Foreskin keratinocyte (primary cell): ENCODE measurements at places on chromosomes 3 and 15.

DNA sequence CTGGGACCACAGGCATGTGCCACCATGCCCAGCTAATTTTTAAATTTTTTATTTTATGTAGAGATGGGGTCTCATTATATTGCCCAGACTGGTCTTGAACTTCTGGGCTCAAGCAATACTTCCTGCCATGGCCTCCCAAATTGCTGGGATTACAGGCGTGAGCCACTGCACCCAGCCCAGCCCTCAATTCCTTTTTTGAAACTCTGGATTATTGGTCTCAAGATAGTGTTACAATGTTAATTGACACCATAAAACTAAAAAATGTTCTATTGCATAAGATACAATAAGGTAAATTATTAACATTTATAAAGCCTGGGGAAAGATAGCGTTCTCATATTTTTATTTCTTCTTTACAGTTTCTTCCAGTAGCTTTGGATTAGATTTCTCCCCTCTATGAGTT, 3.9 kb upstream of the NFKBIZ start:
- DNase-seq: no peak

- no peak for DNase-seq
Observed at GRCh38 chr15:73387507-73388255, 18.9 kb upstream of the HCN4 start.

DNA sequence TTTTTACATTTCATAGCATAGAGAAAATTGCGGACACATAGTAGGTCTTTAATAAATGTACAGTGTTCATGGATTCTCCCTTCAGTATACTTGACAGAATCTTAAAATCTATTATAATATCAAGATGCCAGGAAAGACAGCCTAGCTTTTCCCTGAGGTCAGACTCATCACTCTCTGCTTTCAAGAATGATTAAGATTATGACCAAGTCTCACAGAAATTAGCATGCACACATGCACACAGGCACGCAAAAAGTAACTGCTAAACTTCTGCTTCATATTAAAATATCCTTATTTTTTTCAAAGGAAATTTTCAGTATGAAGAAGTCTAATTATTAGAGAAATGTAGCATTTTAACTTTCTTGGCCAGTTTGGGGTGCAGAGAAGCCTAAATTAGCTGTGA, 493.8 kb upstream of the NECTIN3 start:
- DNase-seq: no peak

- no peak for DNase-seq
Observed at GRCh38 chr15:62187425-62187824, 22.3 kb upstream of the C2CD4B start.

GRCh38 chr3:79314544-79314943, 453.3 kb downstream of the ROBO1 start:
- DNase-seq: peak; percentile 31

- DNase-seq: no peak
Observed at GRCh38 chr3:59150039-59150438, 100.2 kb upstream of the CFAP20DC start.

DNA sequence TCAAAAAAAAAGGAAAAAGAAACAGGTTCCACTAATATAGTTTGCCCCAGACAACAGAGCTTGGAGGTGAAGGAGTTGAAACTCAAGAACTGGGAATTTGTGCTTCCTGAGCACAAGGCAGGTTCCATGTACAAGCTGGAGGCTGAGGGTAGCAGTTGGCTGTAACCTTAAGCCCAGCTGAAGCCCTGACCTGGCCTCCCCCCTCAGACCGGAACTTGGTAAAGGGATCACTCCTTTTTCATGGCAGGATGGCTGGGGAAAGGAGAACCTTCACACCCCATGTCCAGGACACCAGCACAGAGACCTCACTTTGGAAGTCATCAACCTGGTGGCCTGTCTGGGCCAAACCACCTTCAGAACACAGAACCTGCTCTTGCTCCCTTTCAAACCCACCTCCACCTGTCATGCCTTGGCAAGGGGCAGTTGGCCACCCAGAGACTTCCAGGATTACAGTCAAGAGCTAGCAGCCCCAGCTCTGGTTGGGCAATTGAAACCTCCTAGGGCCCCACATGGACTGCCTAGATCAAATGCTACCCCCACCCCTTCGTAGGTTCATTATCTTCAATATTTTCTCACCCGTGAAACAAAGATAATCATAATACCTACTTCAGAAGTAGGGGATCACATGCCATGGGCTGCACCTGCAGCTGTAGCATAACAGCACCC, 3.5 kb downstream of the RPL29 start:
- DNase-seq: no peak

DNA sequence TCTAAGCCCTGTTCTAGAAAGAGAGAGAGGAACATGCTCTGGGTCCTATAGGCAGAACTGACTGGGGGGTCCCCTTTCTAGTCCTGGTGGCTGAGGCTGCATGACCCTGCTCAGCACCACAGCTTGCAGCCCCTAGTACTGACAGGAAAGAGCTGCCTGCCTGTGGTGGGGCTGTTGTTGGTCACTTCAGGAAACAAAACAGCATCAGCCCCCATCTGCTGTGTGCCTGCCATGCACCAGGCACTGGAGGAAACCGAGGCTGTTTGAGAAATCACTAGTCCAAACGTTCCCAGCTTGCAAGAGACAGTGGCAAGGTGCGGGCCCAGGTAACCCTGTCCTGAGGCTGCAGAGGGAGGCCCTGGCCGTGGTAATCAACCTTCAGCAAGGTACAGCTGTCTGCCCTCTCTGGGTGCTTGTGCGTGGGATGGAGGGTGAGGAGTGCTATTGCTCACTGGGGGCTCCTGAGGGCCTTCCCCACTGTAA, 90.6 kb downstream of the IQSEC1 start:
- no peak for DNase-seq

DNA sequence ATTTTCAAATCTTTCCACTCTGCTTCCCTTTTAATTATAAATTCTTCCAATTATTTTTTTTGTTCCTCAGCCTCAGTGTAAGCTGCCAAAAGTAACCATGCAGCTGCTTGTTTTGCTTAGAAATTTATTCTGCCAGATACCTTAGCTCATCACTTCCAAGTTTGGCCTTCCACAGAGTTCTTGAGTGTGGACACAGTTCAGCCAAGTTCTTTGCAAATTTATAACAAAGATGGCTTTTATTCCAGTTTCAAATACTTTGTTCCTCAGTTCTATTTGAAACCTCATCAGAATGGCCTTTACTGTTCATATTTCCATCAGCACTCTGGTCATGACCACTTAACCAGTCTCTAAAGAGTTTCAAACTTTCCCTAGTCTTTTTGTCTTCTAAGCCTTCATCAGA, 10.3 kb downstream of the RTP1 start:
- DNase-seq: no peak

- DNase-seq: peak; percentile 64
Observed at GRCh38 chr15:69973102-69973714, 124.5 kb downstream of the TLE3 start.

- DNase-seq: no peak
Observed at GRCh38 chr15:67403428-67404154, 117.3 kb upstream of the C15orf61 start.

DNA sequence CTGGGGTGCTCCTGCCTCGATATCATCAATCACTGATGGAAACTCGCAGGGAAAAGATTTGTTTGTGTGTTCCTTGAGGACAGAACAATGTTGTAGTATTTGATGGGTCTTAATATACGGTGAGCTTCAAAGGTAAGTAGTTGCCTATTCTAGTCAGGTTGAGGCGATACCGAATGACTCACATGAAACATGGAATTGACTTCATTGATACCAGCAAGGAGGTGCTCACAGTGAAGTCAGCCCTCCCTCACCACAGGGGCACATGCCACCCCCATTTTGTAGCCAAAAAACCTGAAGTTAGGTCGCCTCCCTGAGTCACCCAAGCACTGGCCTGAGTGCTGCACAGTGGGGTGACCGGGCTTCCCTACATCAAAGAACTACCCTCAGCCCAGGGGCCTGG, 3.7 kb upstream of the ALDH1A3 start:
- DNase-seq: no peak

GRCh38 chr3:171846597-171846996, 3.4 kb downstream of the TMEM212 start:
- no peak for DNase-seq

GRCh38 chr3:116886202-116886893, 176.8 kb downstream of the TUSC7 start:
- no peak for DNase-seq

DNA sequence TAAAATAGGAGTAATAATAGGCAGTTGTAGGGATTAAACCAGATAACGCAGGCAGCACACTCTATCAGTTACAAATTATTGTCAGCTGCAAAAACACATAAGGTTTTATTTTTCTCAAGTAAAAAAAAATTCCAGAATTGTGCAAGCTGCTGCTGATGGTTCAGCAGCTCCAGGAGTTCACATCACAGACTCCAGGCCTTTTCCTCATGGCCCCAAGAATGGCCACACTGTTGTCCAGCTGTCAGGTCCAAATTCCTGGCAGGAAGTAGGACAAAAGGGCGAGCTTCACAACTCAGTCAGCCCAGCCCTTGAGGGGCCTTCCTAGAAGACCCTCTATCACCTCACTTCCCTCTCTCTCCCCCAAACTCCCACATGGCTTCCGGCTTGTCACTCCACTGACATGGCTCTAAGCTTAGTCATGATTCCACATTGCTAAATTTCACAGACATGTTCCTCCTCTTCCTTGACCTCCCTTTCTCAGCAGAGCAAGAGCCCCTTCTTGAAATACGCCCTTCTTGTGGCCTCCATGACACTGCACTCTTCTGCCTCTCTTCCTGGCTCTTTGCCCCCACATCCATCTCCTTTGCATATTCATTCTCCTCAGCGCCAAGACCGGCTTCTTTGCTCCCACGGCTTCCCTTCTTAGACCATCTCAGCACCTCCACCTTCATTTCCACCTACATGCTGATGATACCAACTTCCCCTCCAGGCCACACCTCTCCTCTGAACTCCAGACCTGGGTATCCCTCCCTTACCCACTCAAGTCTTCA, 27.4 kb upstream of the FAM174B start:
- no peak for DNase-seq

GRCh38 chr15:85551221-85551832, 170.9 kb downstream of the AKAP13 start:
- DNase-seq: no peak

DNA sequence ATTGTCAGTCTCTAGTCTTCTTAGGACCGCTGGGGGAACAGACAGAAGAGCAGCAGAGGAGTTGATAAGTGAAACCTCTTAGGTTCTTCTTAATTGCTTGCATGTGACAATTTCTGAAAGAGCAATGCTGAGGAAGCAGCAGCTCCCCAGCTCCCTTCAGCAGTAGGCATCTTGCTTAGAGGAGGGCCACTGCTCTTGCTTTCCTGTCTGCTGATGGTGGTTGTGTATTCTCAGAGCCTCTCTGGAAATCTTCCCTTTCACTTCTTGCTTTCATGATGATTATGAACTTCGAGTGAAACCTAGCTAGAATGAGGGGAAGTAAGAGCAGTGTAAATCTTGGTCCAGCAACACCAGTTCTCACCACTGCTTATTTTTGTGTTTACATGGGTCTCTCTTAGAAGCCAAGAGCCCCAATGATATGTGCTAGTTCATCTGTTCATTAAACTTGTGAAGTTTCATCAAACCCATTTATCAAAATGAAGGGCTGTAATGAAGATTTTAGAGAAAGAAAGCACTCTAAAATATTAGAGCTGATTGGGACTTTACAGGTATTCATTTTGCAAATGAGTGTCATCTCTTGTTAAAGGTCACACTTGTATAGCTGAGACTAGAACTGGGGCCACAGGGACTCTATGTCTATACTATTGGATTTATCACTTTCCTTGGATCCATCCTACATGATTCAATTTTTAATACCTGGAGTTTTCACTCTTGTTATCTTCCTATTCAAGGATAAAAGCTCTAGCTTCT, 246.7 kb downstream of the LPP start:
- no peak for DNase-seq

DNA sequence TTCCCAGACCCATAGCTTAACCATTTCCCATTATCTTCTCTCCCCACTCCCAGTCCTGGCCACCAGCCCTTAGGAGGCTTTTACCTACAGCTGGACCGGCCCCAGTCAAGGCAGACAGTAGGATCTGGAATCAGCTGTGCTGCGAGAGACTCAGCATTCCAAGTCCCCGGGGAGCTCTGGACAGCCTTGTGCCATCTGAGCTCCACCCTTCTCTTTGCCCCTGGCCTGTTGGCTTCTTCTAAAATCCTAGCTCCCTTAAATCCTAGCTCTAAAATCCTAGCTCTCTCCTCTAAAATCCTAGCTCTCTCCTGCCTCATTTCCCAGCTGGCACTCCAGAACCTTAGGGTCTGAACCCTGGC, 21.3 kb downstream of the MEGF11 start:
- DNase-seq: no peak

DNA sequence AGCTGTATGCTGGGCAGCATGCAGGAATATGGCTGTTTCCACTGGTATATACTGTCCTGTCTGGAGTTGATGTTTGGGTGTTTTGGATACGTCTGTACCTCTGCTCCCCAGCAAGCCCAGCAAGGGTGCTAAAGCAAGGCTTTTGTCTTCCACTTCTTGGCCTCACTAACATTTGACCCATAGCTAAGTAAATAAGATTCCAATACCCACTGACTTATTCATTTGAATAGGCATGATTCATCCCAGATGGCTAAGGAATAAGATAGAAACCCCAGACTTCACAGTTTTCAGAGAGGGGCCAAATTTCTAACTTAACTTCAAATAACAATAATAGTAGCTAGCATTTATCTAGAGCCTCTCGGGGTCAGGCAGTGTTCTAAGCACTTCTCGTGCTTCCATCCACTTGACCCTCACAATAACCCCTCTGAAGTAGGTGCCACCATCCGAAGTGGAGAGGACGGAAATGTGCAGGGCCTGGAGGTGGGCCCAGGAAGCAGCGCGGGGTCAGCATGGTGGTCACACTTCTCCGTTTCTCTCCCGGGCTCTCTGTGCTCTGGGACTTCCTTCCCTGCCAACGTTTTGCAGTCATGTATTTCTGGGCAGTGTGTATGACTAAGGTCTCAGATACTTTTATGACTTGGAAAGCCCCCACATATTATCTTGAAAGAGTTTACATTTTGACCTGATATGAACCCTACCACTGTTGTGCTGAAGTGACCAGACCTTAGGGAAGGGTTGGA, 39.3 kb downstream of the LRRK1 start:
- no peak for DNase-seq

- no peak for DNase-seq
Observed at GRCh38 chr15:69979262-69979661, 118.5 kb downstream of the TLE3 start.

DNA sequence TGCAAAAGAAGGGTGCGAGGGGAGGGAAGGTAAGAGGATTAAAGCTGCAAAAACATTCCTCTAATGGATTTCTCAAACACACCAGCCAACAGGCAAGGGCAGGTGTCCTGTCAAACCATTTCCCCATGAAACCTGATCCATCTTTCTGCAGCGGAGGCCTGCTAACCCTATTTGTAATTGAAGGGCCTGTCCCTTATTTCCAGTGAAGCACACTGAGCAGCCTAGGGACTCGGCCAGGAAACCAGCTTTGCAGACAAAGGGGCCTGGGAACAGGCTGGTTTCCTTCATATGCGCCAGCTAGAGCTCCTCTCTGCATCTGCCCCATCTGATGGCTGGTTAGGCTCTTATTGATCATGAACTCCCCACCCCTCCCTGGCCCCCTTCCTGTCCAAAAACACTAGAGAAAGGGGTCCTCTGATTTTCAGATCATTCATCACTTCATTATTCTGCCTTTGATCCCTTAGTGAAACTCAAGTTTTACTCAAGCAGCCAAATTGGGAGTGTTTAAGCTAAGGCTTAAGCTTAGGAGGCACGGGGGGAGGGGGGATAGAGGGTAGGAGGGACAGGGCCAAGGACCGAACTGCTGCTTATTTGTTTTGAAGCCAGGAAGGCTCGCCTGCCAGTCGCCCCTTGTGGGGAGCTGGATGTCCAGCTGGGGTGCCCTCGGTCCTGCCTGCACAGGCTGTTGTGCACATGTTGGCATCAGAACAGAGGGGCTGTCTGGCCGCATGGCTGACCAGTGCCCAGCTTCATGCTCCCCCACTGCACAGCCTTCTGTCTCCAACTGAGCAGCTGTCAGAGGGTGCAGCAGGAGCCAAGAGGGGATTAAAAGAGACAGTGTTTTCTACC, 53.1 kb downstream of the BOC start:
- no peak for DNase-seq
